H9 (cell line): ENCODE measurements at places on chromosomes 7 and 10. TPM values are rescaled to one million over a fixed set of nuclear protein-coding genes. Genes with fewer than 3 reads are reported as not detected.
A peak's percentile ranks its signal among the peaks of the same experiment; 100 is the strongest.

DNA sequence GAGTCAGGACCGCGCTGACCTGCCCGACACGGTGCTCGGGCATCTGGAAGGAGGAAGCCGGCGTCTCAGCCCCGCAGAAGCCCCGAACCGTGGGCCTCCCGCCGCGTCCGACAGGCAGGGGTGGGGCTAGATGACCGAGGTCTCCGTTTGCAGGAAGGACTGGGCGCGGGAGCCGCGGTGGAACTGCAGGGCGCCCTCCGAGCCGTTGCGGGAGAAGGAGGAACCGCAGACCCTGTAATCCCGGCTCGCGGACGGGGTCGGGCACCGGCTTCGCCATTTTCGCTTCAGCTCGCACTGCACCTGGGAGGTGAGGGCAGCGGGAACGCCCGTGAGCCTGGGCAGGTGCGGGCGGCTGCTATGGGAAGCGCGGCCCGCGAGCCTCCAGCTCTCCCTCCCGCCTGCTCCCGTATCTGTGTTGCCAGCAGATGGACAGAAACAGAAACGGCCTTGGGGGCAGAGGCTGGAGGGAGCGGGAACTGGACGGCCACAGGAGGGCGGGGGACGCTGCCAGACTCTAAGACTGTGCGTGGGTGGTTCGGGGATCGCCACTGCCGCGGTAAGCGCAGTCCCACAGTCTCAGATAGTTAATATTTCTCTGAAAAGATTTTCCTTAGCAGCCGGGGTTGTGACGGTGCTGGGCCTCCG is 114.1 kb downstream of the VIPR2 start:
- H3K4me1 ChIP-seq, result no peaks in the 10 kb centered on the region
- H3K4me3 ChIP-seq, result peak overlapping the region; percentile 80
- no peaks in the 10 kb centered on the region for H3K27me3 ChIP-seq
- no peaks in the 10 kb centered on the region; the same call in 2 of the 3 replicates for H3K36me3 ChIP-seq
- no peak overlapping the region for H3K27ac ChIP-seq

- DNase-seq, result peak; percentile 46
- no peak overlapping the region for H3K27ac ChIP-seq
- no peak overlapping the region for H3K4me3 ChIP-seq
- no peaks in the 10 kb centered on the region for H3K27me3 ChIP-seq
- H3K4me1 ChIP-seq, result no peaks in the 10 kb centered on the region
Measured at GRCh38 chr10:105952153-105952552, 1212.4 kb downstream of the SORCS1 start.

DNA sequence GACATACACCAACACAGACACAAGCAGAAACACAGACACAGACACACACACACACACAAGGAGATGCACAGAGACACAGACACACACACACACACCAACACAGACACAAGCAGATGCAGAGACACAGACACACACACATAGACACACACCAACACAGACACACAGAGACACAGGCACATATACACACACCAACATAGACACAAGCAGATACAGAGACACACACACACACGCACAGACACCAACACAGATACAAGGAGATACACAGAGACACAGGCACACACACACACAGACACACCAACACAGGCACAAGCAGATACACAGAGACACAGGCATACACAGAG is 347.2 kb upstream of the KLF6 start:
- no peaks in the 10 kb centered on the region for H3K27me3 ChIP-seq
- H3K4me1 ChIP-seq, result no peaks in the 10 kb centered on the region
- H3K4me3 ChIP-seq, result no peak overlapping the region
- no peaks in the 10 kb centered on the region for H3K36me3 ChIP-seq
- H3K27ac ChIP-seq, result no peak overlapping the region

Gene SEMA3D
- total RNA-seq, result 5.4 and 5.6 TPM in 2 replicates

Gene NODAL
- total RNA-seq, result 80.7 and 84.7 TPM in 2 replicates

DNA sequence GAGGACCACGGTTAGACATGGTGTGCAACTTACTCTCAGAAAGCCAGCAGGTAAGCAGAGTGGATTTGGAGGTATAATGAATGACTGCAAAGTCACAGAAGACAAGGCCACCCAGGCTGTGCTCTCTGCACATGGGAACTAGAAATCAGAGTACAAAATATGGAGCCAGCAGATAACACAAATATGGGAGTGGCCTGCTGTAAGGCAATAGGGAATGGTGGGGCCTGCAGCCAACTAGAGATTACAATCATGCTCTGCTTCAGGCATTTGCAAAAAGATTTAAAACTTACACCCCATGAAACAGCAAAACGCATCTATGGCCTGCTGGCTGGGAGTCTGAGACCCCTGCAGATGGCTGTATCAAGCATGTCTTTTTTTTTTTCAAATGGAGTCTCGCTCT is 47.0 kb downstream of the RGS10 start:
- H3K27ac ChIP-seq, result no peak overlapping the region
- H3K36me3 ChIP-seq, result no peaks in the 10 kb centered on the region
- no peak for DNase-seq
- no peaks in the 10 kb centered on the region for H3K4me1 ChIP-seq

- H3K4me1 ChIP-seq, result peaks cover 7% of the 10 kb centered on the region; the same call in 1 of the 2 replicates
- no peaks in the 10 kb centered on the region for H3K27me3 ChIP-seq
- no peaks in the 10 kb centered on the region for H3K36me3 ChIP-seq
- no peak overlapping the region for H3K27ac ChIP-seq
- no peak overlapping the region for H3K4me3 ChIP-seq
- no peak for DNase-seq
Measured at GRCh38 chr10:131090761-131091661, 220.5 kb downstream of the TCERG1L start.

DNA sequence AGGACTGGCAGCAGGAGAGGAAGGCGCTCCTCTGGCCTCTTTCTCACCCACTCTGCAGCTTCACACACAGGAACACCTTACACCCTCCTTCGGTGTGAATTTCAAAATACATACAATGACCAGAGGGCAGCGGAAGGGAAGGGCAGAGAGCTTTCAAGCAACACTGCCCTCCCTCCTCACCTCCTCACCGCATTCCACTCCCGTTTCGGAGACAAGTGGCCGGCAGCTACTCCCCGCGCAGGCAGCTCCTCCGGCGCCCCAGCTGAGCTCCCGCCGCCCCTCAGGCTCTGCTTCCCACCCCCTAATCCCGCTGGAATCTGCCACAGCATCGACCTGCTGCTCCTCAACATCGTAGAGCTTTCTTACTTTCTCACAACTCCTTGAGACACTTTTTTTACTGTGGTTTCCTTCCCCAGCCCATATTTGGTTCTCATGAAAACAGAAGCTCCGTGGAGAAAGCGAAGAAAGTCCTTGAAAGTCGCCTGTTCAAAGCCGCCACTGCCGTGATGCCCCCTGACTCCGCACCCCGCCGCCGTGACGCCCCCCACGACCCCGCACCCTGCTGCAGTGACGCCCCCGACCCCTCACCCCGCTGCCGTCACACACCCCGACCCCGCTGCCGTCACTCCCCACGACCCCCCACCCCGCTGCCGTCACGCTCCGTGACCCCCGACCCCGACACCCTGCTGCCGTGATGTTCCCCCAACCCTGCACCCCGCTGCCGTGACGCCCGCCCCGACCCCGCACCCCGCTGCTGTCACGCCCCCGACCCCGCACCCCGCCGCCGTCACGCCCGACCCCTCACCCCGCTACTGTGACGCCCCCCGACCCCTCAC is 14.6 kb upstream of the GPER1 start:
- H3K27me3 ChIP-seq, result no peaks in the 10 kb centered on the region
- H3K36me3 ChIP-seq, result peaks cover 9% of the 10 kb centered on the region
- no peak for DNase-seq
- no peak overlapping the region for H3K27ac ChIP-seq

Gene SAMD9L
- total RNA-seq, result not detected in 2 replicates

- no peak overlapping the region for H3K27ac ChIP-seq
- no peaks in the 10 kb centered on the region for H3K36me3 ChIP-seq
- no peak for DNase-seq
- no peak overlapping the region for H3K4me3 ChIP-seq
- no peaks in the 10 kb centered on the region; the same call in 1 of the 2 replicates for H3K27me3 ChIP-seq
- peaks cover 7% of the 10 kb centered on the region; the same call in 1 of the 2 replicates for H3K4me1 ChIP-seq
Measured at GRCh38 chr10:104344219-104344618, 6.0 kb upstream of the ITPRIP start.

GRCh38 chr7:7422641-7423040 is 113.0 kb downstream of the COL28A1 start:
- H3K4me1 ChIP-seq, result no peaks in the 10 kb centered on the region
- no peak overlapping the region for H3K27ac ChIP-seq
- H3K4me3 ChIP-seq, result no peak overlapping the region
- no peaks in the 10 kb centered on the region for H3K27me3 ChIP-seq

DNA sequence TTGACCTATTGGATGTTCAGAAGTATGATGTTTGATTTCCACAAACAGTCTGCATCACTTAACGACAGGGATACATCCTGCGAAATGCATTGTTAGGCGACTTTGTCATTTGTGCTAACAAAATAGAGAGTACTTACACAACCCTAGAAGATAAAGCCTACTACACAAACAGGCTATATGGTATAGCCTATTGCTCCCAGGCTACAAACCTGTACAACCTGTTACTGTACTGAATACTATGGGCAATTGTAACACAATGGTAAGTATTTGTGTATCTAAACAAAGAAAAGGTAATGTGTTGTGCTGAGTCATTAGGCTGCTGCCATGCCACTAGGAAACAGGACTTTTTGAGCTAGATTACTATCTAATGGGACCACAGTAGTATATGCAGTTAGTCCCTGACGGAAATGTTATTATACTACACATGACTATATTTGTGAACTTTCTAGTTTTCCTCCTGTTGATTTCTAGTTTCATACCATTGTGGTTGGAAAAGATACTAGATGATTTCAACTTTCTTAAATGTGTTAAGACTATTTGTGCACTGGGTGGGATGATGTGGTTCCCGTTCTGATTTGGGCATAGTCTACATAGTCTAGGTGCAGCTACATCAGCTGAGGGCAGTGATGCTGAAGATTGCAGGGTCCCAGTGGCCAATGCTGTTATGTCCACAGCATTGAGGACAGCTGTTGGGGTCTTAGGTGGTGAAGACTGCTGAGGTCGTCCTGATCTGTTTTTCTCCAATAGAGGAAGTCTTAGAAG is 161.7 kb downstream of the HTR7 start:
- no peak for DNase-seq
- H3K27ac ChIP-seq, result no peak overlapping the region
- no peaks in the 10 kb centered on the region for H3K4me1 ChIP-seq
